Skeletal muscle cell (primary cell): ENCODE measurements at places on chromosomes 12 and 14.

DNA sequence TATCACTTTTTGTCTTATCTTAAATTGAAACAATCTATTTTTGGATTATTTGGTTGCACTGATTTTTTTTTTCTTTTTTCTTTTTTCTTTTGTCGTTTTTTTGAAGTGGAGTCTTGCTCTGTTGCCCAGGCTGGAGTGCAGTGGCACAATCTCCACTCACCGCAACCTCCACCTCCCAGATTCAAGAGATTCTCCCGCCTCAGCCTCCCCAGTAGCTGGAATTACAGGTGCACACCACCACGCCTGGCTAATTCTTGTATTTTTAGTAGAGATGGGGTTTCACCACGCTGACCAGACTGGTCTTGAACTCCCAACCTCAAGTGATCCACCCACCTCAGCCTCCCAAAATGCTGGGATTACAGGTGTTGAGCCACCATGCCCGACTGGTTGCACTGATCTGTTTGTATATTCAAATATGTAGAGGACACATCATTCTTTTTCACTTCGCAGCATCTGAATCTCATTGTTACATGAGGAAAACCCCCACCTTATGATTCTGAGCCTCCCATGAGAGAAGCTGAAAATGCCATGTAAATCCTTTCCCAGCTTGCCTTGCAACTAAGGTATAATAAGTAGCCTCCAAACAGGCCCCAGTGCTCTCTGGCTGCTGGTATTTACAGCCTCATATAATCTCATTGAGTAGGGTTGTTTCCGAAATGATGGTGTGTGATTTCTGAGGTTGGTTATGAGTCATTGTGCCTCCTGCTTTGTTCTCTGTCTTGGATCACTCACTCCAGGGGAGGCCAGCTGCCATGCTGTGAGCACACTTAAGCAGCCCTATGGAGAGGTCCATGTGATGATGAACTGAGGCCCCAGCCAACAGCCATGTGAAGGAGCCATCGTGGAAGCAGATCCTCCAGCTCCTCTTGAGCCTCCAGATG, 5.2 kb upstream of the HSP90B1 start:
- peak; percentile 73 for DNase-seq

- no peak for DNase-seq
Observed at GRCh38 chr12:69688021-69688420, 11.1 kb downstream of the BEST3 start.

- no peak for DNase-seq
Observed at GRCh38 chr12:91361864-91362263, 179.2 kb upstream of the DCN start.

- DNase-seq, result no peak
Observed at GRCh38 chr12:117674313-117674712, 294.5 kb downstream of the KSR2 start.

- DNase-seq, result no peak
Observed at GRCh38 chr12:107402041-107403022, 283.3 kb upstream of the PWP1 start.

DNA sequence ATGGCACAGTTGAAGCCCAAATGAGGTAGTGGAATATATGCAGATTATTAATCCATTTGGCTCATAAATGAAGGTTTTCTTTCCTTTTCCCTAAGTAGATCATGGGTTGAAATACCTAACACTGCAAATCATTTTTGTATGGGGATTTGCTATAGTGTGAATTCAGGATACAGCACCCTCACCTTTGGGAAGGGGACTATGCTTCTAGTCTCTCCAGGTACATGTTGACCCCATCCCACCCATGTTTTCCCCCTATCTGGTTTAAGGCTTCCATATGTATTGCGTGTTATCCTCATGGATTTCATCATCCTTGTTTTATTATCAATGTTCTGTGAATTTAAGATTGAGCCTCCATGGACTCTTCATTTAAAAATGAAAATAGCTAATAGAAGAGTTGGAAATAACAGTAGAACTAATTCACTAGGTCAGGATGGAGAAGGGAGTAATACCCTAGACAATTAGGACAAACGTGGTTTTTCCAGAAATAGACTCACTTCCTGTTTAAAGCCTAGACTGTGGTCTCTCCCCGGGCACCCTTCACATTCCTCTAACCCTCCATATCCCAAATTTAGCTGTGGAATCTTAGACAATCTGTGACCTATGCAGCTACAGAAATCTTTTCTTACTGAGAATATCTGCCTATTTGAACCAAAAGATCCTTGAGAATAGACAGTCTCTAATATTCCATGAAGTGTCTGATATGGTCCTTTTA, 56.5 kb downstream of the DAD1 start:
- DNase-seq, result no peak

GRCh38 chr12:102024765-102025164, 37.0 kb downstream of the WASHC3 start:
- no peak for DNase-seq

GRCh38 chr14:95635051-95635450, 51.2 kb upstream of the TCL1B start:
- no peak for DNase-seq

GRCh38 chr12:94265966-94266745, 117.8 kb downstream of the PLXNC1 start:
- DNase-seq, result no peak

- DNase-seq, result no peak
Observed at GRCh38 chr14:100734031-100734990, 7.6 kb downstream of the DLK1 start.
